GDM1 (cell line): ENCODE measurements at places on chromosomes 16 and 17.

DNA sequence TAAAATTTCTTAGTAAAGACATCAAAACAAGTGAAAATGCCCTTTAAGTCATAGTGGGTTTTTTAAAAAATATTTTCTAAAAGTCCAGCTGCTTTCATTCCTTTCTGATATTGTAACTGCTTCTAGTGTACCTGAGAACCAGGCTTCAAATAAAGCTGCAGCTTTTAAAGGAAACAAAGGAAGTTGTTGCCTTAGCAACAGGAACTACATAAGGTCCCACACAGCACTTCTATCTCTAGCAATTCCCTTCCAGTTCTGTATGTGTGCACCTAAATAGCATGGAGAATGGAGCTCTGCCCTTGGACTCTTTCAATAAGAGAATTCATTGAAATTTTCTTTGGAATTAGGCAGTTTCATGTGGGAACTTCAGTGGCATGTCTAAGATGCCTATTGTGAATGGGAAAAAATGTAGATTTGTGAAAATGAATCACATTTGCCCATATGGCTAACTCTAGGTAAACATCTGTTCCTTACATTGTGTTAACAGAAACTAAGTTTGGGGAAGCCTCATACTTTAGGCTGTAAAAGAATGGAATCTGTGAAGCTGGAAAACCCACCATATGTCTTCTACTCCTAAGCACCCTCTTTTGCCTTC, 206.4 kb downstream of the KIF2B start:
- no peak for DNase-seq

GRCh38 chr16:31874366-31875111, 932 bp downstream of the ZNF267 start:
- DNase-seq = no peak

DNA sequence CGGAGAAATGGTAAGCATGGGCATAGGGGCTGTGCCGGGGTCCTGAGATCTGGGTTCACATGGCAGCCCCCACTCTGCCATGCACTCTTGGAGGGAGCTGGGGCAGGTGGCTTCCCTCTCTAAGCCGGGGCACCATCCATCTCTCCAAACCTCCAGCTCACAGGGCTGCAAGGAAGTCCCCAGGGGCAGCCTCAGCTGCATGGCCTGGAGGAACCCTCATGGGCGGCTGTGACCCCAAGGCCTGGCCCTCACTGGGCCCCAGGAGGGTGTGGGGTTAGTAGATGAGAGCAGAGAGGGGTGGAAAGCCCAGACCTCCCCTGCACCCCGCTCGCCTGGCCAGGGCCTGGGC, 2.6 kb downstream of the CTRB2 start:
- no peak for DNase-seq

DNA sequence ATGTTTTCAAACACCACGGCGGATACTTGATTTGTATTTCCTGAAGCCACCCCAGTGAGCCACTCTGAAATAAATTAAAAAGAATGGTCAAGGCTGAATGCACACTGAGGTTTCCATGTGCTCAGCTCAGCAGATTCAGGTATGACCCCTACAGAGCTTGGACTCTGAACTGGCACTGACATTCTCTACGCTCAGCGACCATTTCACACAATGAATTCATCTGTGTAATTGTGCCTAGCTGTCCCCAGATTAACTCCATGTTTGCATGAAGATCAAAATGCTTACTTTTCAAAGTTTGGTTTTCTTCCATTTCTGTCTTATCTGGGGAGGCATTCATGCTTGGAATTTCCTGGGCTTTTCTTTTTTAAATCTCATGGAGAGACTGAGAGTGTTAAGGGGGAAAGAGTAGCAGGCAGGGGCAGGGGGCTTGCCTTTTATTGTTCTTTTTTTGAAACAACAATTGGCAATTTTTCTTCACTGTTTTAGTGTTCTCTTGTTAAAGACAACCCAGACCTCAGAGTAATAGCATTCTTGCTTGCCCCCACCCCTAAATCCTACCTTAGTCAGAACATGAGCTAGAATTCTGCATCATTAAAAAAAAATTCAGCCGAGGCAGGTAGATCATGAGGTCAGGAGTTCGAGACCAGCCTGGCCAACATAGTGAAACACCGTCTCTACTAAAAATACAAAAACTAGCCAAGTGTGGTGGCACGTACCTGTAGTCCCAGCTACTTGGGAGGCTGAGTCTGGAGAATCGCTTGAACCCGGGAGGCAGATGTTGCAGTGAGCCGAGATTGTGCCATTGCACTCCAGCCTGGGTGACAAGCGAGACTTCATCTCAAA, 85.5 kb upstream of the HNF1B start:
- no peak for DNase-seq

- DNase-seq = no peak
These were observed 8.5 kb downstream of the FNDC8 start for GRCh38 chr17:35129973-35130351.

- DNase-seq = no peak
These were observed 808.8 kb upstream of the EEF2KMT start for GRCh38 chr16:5906351-5906750.

DNA sequence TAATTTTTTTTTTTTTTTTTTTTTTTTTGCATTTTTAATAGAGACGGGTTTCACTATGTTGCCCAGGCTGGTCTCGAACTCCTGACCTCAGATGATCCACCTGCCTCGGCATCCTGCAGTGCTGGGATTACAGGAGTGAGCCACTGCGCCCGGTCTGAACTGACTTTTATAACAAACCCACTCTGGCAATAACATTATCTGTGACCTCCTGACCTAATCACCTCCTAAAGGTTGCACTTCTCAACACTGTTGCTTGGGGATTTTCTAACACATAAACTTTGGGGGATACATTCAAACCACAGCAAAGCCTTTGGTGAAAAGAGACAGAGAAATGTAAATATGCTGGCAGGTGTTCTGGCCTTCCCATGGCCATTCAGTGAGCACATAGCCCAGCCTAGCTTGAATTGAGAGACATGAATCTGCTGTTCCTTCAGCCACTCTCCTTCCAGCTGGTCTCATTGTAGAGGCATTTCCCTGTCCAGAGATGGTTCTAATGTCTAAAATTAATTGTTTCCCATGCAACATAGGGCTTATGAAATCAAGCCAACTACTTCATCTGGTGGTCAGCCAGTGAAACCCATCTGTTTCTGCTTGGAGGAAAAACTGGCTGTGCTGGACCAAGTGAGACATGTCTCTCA, 28.3 kb downstream of the LYRM1 start:
- no peak for DNase-seq

DNA sequence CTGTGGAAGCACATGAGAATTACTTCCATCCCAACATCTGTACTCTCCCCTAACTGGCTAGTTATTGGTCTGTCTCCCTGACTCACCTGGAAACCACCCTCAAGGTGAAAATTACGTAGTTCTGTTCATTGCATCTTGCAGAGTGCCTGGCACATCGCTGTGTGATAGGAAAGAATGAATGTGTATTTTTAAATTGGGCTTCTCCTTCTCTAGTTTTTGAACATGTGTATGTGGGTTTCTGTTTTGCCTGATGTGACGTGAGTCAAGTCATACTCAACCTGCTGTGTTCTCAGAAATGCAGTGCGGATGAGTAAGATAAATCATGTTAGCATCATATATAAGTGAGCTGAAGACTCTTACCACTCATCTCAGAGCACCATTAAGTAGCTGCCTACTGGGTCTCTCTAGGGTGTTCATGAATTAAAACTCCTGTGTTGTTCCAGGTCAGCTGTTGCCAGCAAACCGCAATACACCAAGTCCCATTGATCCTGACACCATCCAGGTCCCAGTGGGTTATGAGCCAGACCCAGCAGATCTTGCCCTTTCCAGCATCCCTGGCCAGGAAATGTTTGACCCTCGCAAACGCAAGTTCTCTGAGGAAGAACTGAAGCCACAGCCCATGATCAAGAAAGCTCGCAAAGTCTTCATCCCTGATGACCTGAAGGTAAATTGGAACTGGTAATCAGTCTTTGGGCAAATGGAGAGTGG, 50.2 kb downstream of the HLF start:
- DNase-seq = no peak

DNA sequence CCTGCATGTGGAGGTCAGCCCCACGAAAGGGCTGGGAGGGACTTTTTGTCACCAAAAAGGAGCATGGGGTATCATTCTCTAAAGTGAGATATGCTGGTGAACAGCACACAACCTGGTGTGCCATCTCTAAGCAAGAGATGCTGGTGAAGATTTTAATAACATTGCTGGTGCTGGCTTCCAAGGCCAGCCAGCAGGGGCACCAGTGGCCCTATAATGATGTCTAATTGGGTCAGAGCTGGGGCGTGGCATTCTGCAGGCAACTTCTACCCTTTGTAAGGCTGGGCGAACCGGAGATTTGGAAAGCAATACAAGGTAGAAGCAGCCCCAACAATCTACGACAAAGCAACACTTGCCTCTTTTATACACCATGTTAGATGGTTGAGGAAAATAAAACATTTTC, 16.8 kb downstream of the SDR42E1 start:
- DNase-seq = no peak

- DNase-seq = no peak
These were observed 98.8 kb upstream of the METRNL start for GRCh38 chr17:82980632-82981031.

- no peak for DNase-seq
These were observed 60.3 kb downstream of the GRIN2A start for GRCh38 chr16:10121897-10122425.

GRCh38 chr17:66947311-66947710, 17.2 kb upstream of the CACNG4 start:
- DNase-seq = no peak

DNA sequence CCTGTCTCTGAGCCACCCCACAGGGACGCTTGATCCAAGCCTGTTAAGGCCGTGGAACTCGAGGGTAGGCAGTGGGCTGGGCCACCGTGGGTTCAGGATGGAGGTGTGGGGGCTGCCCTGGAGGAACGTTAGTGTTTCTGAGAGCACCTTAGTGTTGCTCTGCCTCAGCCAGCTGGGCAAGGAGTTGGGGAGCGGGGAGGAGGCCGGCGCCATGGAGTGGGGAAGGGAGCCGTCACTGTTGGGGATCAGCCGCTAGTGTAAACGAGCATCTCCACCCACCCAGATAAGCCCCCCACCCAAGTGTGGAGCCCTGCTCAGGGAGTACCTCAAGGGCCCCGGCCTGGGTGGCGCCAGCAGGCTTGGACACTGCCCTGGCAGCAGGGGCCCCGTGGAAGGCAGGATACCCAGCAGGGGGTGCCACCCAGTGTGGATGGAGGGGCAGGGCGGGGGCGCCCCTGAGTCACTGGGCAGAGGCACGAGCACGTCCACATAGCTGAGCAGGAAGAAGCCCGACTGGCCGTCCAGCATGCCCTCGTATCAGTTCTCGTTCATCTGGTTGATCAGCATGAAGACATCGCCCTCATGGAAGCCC, 98.6 kb downstream of the KPNA2 start:
- no peak for DNase-seq

GRCh38 chr16:774086-775001, 13.8 kb downstream of the MSLN start:
- DNase-seq = no peak

DNA sequence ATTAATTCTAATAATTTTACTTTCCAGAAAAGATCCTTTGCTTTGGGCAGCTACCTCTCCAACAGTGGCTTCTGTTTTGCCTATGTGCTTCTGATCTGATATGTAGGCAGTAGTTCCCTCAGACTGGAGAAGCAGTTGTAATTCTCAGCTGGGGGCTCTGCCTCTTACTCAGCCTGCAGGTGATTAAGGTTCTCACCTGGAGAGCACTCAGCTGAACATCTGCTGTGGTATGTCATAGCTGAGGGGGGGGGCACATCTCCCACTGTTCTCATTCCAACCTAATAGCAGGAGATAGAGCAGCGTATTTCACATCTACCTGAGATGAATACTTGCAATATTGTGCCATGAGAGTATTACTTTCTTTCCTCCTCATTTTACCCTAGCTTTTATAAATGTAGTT, 511.9 kb upstream of the CDH8 start:
- no peak for DNase-seq
